ENCODE measurements at places on chromosomes 12 and 14. TPM values are rescaled to one million over a fixed set of nuclear protein-coding genes. Genes with fewer than 3 reads are reported as not detected.

GRCh38 chr14:39015360-39015961 lies 87.6 kb downstream of the SEC23A start:
- DNase-seq = peak; percentile 43

GRCh38 chr14:74979442-74980397 lies 23.0 kb upstream of the EIF2B2 start:
- peak; percentile 56 for DNase-seq

GRCh38 chr12:62847709-62848108 lies 87.2 kb downstream of the PPM1H start:
- DNase-seq = no peak

DNA sequence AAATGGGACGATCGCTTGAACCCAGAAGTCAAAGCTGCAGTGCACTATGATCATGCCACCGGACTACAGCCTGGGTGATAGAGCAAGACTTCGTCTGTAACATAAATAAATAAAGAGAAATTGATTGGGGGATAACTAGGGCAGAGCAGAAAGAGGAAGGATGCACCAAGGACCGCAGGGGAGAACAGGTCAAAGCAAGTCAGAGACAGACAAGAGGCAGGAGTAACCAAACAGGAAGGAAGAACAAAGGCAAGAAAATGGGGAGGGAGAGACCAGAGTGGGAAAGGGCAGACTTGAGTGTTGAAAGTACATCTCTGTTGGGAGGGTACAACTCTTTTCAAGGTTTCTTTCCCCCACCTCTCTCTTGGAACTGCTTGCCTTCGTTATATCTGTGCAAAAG lies 50.8 kb upstream of the ELK3 start:
- no peak for DNase-seq

- DNase-seq = peak; percentile 84
These were observed at the start of gene DENND5B for GRCh38 chr12:31590642-31591379. TSS of gene DENND5B (minus strand) at chr12:31591136. CDS start at chr12:31590832, 304 bp downstream.

Gene FAIM2
- not detected for total RNA-seq

Gene ADGRD1
- 0.26 TPM for total RNA-seq

Gene PPM1H
- total RNA-seq = 1.3 TPM

Gene NXPH4
- total RNA-seq = not detected

Gene KNTC1
- 21.7 TPM for total RNA-seq

Gene FOXG1
- total RNA-seq = not detected

Measured in dermis microvascular lymphatic vessel endothelial cell (primary cell).